ENCODE measurements at places on chromosomes 1 and 21. TPM values are rescaled to one million over a fixed set of nuclear protein-coding genes. Genes with fewer than 3 reads are reported as not detected.
A peak's percentile ranks its signal among the peaks of the same experiment; 100 is the strongest.

DNA sequence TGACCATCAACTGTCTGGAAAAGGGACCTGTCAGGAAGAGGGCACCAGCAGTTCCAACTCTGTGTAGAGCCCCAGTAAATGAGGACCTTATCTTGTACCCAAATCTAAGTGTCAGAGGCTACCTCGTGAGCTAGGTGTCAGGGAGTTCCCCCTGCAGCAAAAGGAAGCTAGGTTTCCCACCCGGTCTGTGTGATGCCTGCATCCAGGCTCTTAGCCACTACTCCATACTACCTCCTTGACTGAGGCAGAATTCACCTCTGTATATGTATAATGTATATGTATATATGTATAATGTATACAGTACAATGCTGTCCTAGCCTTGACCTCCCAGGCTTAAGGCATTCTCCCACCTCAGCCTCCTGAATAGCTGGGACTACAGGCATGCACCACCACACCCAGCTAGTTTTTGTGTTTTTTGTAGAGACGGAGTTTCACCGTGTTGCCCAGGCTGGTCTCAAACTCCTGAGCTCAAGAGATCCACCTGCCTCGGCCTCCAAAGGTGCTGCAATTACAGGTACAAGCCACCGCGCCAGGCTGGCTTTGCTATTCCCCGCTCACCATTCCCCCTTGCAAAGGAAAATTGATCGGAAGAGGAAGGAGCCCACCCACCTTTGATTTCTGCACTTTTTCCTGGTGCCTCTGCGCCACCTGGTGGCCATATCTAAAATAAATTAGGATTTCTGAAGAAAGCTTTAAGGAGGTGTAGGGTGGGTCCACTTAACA is 15.7 kb upstream of the LUZP1 start:
- peak overlapping the region; percentile 67 for H3K4me3 ChIP-seq
- H3K36me3 ChIP-seq = no peaks in the 10 kb centered on the region
- no peak overlapping the region for H3K27ac ChIP-seq
- peak; percentile 86 for DNase-seq
- H3K4me1 ChIP-seq = peaks cover 10% of the 10 kb centered on the region

DNA sequence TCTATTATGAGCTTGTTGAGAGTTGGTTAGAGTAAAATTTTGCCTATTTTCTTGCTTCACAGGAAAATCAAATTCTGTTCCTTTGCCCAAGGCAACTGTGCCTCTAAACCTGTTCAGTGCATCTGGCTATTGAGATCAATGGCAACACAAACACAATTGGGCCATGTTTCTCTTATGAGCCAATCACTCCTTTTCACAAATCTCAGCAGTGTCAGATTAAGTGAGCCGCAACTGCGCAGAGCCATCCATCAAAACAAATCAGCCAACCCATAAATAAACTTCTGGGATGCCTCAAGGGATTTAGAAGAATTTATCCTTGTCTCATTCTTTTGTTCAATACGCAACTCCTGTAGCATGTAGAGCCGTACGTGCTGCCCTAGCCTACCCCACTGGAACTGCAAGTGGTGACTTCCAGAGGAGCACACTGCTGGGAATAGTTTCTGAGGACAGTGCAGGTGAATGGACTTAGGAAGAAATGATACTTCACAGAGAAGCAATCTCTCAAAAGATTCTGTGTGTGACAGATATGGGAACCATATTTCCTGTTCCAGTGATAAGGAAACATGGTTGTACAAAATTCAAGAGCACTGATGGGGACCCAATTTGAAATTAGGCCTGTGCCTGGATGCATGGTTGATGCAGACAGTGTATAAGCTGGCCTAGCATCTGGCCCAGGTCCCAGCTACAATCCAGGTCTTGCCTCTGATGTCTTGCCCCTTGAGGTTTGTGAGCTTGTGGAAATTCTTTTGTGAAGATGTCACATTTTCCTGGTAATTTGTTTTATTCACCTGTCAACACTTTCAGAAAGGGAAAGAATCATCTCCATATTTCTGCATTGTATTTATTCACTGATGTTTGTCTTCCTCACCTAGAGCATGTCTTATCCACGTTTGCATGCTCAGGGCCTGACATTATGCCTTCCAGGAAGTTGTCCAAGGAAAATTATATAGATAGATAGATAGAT is 166.2 kb downstream of the URB2 start:
- H3K4me1 ChIP-seq = no peaks in the 10 kb centered on the region
- no peak overlapping the region for H3K27ac ChIP-seq
- no peaks in the 10 kb centered on the region for H3K27me3 ChIP-seq
- no peak for DNase-seq

- H3K36me3 ChIP-seq = no peaks in the 10 kb centered on the region
- DNase-seq = no peak
- H3K4me1 ChIP-seq = no peaks in the 10 kb centered on the region
- no peaks in the 10 kb centered on the region for H3K27me3 ChIP-seq
- no peak overlapping the region for H3K4me3 ChIP-seq
Observed at GRCh38 chr1:175494950-175495349, 248.4 kb downstream of the TNR start.

The MIXL1 gene
- not detected for total RNA-seq

The RIMKLA gene
- not detected for total RNA-seq

GRCh38 chr1:101144671-101145448 is 92.0 kb upstream of the S1PR1 start:
- H3K4me3 ChIP-seq = no peak overlapping the region
- no peaks in the 10 kb centered on the region for H3K36me3 ChIP-seq

The HIVEP3 gene
- 1.8 TPM for total RNA-seq

The SPRR5 gene
- total RNA-seq = not detected

- DNase-seq = no peak
- H3K36me3 ChIP-seq = peaks cover 12% of the 10 kb centered on the region
- no peak overlapping the region for H3K27ac ChIP-seq
Observed at GRCh38 chr1:42832641-42833240, 13.7 kb upstream of the ZNF691 start.

GRCh38 chr1:172627702-172628101 is 31.2 kb upstream of the FASLG start:
- H3K4me1 ChIP-seq = peaks cover 14% of the 10 kb centered on the region
- no peaks in the 10 kb centered on the region for H3K27me3 ChIP-seq
- no peak overlapping the region for H3K27ac ChIP-seq
- H3K4me3 ChIP-seq = no peak overlapping the region
- H3K36me3 ChIP-seq = no peaks in the 10 kb centered on the region

The SLC35E2B gene
- total RNA-seq = 38.4 TPM

The CR1L gene
- total RNA-seq = not detected

The WNT3A gene
- total RNA-seq = not detected

- H3K27me3 ChIP-seq = peaks cover 4% of the 10 kb centered on the region
- no peak for DNase-seq
- H3K27ac ChIP-seq = no peak overlapping the region
- H3K36me3 ChIP-seq = no peaks in the 10 kb centered on the region
- H3K4me3 ChIP-seq = no peak overlapping the region
- H3K4me1 ChIP-seq = no peaks in the 10 kb centered on the region
Observed at GRCh38 chr1:89832496-89833127, 11.8 kb downstream of the LRRC8D start.

The CFHR2 gene
- total RNA-seq = not detected

The TTC22 gene
- not detected for total RNA-seq

DNA sequence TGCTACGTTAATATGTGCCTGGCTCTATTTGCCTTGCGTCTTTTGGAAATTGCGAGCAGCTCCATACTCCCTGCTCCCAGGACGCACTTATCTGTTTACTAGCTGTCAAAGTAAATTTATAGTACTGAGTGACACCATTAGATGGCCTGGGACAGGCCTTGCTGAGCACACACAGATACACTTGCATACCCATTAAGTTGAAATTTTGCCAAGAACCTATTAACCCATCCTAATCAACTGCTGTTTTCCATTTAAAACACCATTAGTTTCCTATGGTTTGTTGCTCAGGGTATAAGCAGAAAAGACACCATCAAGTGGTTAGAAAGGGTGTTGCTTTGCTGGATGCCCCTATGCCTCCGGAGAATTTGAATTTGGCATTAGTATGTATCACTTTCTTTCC is 187.3 kb downstream of the SLC44A5 start:
- no peak for DNase-seq
- H3K4me3 ChIP-seq = no peak overlapping the region
- H3K4me1 ChIP-seq = no peaks in the 10 kb centered on the region
- no peaks in the 10 kb centered on the region for H3K27me3 ChIP-seq

Data from osteoblast (primary cell).